ENCODE measurements at places on chromosomes 5 and 9.

DNA sequence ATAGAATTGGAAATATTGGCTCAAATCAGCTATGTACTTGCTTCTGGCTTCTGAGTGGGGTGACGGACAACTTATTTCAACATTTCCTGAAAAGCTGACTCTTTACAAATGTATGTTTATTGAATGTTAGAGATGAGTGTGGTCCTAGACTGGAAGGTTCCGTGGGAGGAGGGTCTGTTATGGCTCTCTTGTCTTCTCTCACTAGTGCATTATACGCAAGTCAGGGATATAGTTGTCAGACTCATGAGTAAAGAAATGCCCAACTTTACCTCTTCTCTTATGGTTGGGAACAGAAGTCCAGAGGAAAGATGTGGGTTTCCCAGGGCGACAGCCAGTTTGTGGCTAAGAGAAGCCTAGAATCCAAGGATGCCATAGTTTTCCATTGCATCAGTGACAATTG lies 839.3 kb upstream of the WWC1 start:
- no peak for DNase-seq

DNA sequence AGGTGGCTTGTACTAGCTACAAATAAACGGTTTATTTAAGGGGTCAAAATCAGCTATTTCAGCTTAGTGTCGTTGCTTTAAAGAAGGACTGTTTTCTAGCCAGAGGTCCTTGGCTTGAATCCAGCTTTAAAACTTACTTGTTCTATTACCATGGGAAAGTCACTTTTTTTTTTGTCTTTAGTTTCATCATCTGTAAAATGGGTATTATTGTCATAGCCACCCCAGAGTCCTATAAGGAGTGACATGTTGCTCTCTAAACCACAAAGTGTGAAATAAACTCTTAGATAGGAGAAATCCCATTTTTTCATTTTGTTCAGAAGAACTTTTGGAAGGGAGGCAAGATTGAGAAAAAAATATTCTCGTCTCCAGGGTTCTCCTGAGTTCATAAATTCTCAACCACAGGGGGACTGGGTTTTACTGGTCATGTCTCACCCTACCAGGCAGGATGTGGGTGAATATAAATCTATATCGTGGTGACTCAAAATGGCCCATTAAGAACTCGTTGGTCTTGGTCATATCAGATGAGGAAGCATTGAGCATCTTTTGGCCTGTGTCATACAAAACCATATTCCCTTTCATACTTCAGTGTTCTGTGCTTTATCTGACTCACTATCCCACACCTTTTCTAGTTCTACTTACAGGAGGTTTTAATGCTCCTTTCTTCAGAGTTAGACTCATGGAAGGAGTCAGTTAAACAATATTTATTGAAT lies 202.7 kb upstream of the NR3C1 start:
- no peak for DNase-seq

DNA sequence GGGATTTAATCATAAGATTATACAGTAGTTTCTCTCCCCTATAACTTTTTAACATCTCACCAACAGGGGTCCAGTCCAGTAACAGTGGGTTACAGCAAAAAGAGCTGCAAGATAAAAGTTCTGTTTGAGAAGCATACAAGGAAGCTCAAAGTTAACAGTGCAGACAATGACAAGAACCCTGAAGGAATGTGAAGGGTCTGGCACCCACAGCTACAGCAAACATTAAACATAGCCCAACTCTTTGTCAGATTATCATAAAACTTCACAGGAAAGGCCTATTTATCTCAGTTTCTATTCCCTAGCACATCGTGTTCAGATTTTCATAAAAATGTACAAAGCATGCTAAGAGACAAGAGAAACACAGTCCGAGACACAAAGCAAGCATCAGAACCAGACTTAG lies 309.4 kb downstream of the DIRAS2 start:
- DNase-seq: no peak

- DNase-seq: no peak
These were observed 549.9 kb upstream of the KLF4 start for GRCh38 chr9:108039493-108039892.

GRCh38 chr5:89097103-89097502 lies 214.1 kb upstream of the MEF2C start:
- no peak for DNase-seq

GRCh38 chr9:90546200-90546599 lies 96.4 kb downstream of the DIRAS2 start:
- no peak for DNase-seq

GRCh38 chr5:11801061-11801460 lies 103.2 kb downstream of the CTNND2 start:
- no peak for DNase-seq

GRCh38 chr9:128365525-128365924 lies 5.6 kb upstream of the URM1 start:
- no peak for DNase-seq

GRCh38 chr9:96618209-96619123 lies 1.2 kb downstream of the CDC14B start:
- DNase-seq: peak; percentile 5

DNA sequence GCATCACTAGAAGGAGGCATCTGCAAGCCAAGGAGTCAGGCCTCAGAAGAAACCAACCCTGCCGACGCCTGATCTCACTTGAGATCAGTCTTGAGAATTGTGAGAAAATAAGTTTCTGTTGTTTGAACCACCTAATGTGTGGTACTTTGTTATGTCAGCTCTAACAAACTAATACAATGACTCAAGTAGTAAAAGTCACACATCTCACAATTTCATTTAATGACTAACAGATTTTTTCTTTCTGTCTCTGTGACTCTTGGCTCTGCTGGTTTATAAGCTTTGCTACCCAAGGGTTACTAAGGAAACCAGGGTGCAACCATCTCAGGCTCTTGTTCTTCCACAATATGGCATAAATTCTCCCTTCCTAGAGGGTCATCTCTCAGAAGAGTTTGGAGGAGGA lies 315.8 kb upstream of the GRAMD2B start:
- no peak for DNase-seq

- DNase-seq: no peak
These were observed 86.0 kb downstream of the ANKRD55 start for GRCh38 chr5:56147106-56147505.

GRCh38 chr9:132849185-132849706 lies 28.8 kb downstream of the AK8 start:
- no peak for DNase-seq

DNA sequence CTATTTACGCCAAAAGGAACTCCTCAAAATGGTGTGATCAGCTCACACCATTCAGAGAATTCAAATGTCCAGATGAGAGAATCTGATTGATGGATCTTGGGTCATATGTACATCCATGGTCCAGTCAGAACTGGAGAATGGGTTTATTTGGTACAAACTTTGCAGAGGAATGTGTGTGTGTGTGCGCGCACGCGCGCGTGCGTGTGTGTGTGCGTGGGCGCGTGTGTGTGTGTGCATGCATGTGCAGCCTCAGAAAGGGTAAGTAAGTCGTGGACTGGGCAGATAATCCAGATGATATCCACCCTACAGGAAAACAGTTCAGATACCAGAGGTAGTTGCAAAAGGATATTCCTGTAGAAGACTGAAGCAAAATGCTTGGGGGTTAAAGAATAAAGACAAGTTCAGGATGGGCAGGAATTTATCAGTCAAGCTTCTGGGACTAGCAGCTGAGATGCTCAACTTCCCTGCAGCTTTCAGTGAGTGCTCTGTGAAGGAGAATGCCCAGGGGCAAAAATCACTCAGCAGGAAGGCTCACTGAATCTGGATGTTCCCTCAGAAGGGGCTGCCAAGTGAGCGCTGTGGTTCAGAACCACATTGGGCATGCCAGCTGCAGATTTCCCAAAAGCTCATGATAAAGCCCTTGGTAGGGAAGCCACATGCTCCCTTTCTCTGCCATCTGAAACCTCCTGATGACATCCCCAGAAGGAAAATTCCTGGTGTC lies 440.5 kb upstream of the SGCD start:
- no peak for DNase-seq

GRCh38 chr9:1718836-1719235 lies 296.3 kb upstream of the SMARCA2 start:
- DNase-seq: no peak

- DNase-seq: peak; percentile 32
These were observed at the start of gene CCDC152 for GRCh38 chr5:42756606-42757601. Gene CCDC152, plus strand, starts transcription at chr5:42756818. Its CDS starts 2,304 bp downstream, at chr5:42759122.

- DNase-seq: no peak
These were observed 83.7 kb upstream of the IRX4 start for GRCh38 chr5:1966461-1966860.

DNA sequence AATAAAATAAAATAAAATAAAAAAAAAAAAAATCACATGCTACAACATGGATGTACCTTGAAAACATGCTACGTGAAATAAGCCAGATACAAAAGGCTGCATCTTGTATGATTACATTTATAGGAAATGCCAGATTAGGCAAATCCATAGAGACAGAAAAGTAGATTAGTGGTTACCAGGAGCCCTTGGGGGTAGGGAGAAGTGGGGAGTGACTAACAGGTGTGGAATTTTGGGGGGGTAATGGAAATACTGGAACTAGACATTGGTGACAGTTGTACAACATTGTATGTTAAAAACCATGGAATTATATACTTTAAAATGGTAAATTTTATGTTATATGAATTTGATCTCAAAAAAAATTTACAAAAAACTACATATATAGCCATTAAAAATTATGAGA lies 47.3 kb downstream of the SLC1A1 start:
- DNase-seq: no peak

GRCh38 chr9:82271106-82271561 lies 282.6 kb downstream of the SPATA31D1 start:
- DNase-seq: no peak

DNA sequence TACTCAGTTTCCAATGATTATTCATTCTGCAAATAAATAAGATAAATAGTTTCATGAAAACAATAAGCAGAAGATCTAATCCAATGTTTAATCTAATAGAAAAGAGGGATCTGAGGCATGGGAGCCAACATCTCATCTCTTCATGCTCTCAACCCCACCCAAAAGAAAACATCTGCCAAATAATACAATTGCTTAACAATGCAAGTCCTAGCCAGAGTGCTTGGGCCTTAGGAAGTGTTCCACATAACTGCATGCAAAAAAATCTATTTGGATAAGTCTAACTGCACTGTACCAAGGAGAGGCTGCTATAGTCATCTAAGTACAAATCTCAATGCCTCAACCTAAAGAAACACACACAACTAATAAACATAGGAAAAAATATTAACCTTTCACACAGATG lies 606.0 kb downstream of the CDH9 start:
- no peak for DNase-seq

DNA sequence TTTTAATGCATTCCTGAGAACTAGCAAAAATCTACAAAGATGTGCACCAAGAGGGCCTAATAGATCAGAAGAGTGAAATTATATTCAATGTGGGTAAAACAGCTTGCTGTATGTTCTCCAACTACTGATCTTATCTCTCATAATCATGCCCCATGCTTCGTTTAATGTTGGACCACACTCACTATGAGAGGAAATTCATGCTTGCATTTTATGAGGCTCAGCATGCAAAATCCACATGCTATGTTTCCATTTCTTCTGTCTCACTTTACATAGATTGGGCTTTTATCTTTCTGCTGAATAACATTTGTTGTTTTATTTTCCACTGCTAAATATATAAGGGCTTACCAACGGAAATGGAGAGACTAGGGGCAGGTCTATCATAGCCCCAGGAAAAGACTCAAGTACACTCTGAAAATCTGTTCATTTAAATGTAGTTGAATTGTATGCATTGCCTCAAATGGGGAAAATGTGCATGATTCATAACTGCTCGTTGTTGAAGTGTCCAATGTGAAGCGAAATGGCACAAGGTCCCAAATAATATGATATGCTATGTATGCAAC lies 474.2 kb downstream of the EFNA5 start:
- DNase-seq: no peak

DNA sequence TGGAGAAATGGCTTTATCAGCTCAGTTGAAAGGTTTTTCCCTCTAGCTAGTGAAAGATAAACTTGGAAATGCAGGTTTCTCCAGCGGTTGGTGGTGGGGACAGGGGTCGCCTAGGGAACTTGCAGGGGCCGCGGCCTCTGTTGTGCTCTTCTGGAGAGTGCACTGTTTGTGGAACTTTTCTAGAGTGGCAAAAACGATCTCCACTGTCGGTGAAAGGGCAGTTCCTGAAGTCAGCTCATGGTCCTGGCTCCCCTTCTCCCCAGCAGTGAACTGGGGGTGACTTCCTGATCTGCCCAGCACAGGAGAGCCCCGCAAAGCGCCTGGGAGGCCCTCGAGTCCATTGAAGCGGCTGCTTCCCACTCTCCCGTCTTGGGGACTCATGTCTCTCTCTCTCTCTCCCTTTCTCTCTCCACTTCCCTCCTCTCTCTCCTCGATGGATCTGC lies 3.2 kb downstream of the IRX1 start:
- no peak for DNase-seq

GRCh38 chr5:35617435-35618303 lies at the start of gene SPEF2:
Gene SPEF2, plus strand, starts transcription at chr5:35617863. Its CDS starts 135 bp downstream, at chr5:35617998.
- DNase-seq: peak; percentile 60

DNA sequence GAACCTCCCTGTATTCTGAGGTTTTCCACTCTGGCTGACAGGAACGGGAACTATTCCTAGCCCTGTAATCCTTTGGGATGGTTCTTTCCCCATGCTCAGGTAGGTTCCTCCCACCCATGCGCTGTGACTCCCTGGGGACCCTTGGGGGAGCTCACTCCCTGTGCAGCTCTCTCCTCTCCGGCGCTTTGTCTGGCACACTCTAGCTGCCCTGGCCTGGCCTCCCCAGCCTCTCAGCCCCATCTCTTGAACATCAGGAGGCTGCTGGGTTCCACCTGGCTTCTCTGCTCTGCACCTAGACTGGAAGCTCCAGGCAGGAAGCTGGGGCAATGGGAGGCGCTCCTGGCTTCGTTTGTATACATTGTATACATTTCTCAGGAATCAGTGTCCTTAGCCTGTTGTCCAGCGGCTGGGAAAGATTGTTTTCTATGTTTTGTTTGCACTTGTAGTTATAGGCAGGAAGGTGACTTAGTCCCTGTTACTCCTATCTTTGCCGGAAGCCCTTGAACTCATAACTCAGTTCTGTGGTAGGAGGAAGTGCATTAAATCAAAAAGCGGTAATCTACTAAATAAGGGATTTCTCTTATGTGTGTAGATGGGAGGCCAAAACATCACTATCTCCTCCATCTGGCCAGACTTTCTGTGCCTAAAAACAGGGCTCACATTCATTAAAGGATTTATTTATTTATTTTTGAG lies 20.4 kb downstream of the SLC25A25 start:
- DNase-seq: no peak

DNA sequence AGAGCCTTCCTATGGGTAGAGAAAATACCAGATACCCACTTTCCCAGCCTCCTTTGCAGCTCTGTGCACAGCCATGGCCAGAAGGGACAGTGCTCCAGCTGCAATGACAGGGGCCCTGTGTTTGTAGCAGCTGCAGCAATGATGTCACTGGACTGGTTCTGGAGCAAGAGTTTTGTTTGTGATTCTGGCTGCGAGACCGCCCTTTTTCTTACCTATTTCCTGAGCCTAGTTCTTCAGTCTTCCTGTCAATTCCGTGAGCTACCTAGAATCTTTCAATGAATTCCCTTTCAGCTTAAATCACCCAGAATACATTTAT lies 10.0 kb upstream of the BOD1 start:
- no peak for DNase-seq

- DNase-seq: no peak
These were observed 99.1 kb downstream of the CFAP90 start for GRCh38 chr5:7751874-7752273.

GRCh38 chr9:129313331-129313955 lies 135.4 kb upstream of the IER5L start:
- DNase-seq: no peak

GRCh38 chr9:88664773-88665172 lies 129.8 kb downstream of the NXNL2 start:
- no peak for DNase-seq

Data from activated T-helper 1 cell treated with anti-CD3 and anti-CD28 coated beads, Interleukin-2, amount 50 U/mL, for 16 hours (primary cell).